ENCODE measurements at places on chromosomes 13 and 19.

DNA sequence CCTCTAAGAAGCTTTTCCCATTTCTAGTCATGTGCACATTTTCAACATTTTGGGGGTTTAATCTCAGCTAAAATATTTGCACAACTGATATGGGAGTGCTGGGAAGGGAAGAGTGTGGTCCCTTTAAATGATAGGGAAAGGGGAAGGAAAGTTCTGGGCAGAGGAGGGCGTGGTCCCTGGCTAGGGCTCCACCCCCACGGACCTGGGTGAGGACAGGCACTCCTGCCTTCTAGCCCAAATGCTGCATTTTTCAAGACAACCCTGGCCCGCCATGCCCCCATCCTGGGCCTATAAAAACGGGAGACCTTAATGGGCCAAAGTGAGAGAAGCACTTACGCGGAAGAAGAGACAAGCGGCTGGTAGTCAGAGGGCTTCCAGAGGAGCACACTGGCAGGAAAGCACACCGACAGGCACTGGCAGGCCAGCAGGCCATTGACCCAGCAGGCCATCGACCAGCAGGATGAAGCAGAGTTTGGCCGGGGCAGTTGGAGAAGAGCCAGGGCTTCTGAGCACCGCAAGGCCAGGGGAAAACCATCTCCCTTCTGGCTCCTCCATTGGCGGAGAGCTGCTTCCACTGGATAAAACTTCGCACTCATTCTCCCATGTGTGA lies 266.7 kb downstream of the SPRY2 start:
- no peak for DNase-seq

- DNase-seq: no peak
Measured at GRCh38 chr13:41917641-41918040, 43.3 kb downstream of the VWA8 start.

DNA sequence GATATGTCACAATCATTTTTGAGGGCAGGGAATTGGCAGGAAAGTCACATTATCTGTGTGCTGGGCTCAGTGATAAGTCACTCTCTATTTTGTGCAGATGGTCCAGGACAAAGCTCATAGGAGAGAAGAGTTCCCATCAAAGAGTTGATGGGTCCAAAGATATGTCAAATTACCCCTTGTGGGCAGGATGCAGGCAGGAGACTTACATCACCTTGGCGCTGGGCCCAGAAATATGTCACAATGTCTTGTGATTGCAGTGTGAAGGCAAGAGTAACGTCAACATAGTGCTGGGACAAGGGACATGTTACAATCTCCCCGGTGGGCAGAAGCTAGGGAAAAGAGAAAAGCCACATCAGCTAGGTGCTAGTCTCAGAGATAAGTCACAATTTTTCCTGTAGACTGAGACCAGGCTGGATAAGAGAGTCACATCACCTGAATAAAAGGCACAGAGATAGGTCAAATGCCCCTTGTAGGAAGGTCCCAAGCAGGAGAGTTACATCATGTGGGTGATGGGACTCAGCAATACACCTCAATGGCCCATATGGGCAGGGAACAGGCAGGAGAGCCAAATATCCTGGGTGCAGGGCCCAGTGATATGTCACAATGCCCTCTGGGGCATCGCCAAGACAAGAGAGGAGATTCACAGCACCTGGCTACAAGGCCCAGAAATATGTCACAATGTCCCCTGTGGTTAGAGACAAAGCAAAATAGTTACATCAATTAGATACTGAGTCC lies 47.9 kb downstream of the ZNF99 start:
- no peak for DNase-seq

DNA sequence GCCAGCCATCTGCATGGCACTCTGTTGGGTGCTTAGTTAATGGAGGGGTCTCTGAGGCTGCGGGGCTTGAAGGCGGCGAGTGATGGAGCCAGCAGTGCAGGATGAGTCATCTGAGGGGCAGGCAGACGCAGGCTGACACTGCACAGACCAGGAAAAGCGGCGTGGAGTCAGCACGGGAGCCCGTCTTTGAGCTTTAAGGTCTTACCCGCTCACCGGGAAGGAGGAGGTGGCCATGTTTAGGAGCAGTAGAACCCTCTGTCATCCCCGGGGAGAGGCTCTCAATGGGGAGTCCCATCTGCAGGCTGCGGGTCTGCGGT lies 13.1 kb downstream of the NAXD start:
- no peak for DNase-seq

- DNase-seq: no peak
Measured at GRCh38 chr19:48720251-48720612, 707 bp upstream of the MAMSTR start.

DNA sequence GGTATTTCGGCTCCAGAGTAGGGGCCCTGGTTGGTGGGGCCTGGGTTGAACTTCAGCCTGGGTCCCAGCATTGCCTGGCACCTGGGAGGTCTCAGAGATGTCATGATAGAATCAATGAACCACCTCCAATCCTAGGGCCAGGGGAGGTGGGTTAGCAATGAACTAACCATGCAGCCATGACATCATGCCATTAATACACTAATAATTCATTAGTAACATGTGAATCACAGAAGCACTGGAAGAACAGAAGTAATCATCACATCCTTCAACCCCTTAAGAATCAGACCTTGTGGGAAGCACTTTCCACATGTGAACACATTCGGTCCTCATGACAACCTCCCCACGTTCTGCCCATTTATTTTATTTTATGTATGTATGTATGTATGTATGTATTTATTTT lies 6.9 kb downstream of the NOSIP start:
- no peak for DNase-seq

DNA sequence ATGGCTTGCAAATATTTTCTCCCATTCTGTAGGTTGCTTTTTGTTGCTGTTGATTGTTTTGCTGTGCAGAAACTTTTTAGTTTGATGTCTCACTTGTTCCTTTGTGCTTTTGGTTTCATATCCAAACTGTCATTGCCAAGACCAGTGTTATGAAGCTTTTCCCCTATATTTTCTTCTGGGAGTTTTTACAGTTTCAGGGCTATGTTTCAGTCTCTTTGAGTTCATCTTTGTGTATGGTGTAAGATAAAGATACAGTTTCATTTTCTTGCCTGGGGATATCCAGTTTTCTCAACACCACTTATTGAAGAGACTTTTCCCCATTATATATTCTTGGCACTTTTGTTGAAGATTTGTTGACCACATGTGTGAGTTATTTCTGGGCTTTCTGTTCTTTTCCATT lies 139.9 kb downstream of the MRPL57 start:
- no peak for DNase-seq

DNA sequence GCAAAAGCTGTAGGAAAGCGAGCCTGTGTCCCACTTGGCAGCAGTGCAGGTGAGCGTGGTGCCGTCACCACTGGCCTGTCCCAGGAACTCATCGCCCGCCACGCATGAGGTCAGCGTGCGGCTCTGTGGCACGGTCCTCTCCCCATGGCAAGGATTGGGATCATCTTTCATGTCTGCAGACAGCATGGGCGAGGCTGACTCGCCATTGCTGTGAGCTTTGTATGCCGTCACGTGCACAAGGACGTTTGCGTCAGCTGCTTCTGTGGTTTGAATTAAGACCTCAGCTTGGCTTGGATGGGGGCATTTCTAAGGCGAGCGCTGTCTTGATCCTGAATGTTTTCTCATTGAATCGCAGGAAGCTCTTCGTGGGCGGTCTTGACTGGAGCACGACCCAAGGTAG lies 9.8 kb downstream of the DAZAP1 start:
- no peak for DNase-seq

DNA sequence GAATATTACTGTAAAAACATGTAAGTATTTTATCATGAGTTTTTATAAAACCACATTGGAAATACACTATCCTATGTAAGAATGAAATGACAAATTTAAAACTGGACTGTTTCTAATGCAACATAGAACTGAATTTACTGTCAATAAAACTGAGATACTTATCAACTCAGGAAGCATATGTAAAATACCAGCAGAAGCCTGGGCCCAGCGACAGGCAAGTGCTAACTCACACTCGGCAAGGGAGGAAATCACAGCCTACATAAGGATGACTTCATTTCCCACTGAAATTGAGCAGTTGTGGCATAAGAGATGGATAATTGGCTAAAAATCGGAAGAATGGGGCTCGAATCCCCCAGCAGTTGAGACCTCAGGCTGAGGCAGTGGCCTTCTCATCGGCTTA lies 12.1 kb downstream of the PROZ start:
- DNase-seq: no peak

DNA sequence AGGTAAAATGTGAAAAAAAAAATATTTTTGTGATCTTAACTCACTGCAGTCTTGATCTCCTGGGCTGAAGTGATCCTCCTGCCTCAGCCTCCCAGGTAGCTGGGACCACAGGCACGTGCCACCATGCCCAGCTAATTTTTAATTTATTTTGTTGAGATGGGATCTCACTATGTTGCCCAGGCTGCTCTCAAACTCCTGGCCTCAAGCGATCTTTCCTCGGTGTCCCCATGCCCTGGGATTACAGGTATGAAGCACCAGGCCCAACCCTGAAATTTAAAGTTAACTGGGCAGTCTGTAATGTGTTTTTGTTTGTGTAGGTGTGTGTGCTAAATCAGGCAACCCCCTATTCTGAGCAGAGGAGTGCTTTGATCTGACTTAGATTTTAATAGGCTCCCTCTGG lies 3.4 kb upstream of the C5AR1 start:
- no peak for DNase-seq

GRCh38 chr13:35914662-35915061 lies 216.5 kb downstream of the DCLK1 start:
- no peak for DNase-seq

- no peak for DNase-seq
Measured at GRCh38 chr19:7869910-7870511, 4.2 kb downstream of the PRR36 start.

- DNase-seq: no peak
Measured at GRCh38 chr13:110445183-110445582, 116.3 kb downstream of the RAB20 start.

DNA sequence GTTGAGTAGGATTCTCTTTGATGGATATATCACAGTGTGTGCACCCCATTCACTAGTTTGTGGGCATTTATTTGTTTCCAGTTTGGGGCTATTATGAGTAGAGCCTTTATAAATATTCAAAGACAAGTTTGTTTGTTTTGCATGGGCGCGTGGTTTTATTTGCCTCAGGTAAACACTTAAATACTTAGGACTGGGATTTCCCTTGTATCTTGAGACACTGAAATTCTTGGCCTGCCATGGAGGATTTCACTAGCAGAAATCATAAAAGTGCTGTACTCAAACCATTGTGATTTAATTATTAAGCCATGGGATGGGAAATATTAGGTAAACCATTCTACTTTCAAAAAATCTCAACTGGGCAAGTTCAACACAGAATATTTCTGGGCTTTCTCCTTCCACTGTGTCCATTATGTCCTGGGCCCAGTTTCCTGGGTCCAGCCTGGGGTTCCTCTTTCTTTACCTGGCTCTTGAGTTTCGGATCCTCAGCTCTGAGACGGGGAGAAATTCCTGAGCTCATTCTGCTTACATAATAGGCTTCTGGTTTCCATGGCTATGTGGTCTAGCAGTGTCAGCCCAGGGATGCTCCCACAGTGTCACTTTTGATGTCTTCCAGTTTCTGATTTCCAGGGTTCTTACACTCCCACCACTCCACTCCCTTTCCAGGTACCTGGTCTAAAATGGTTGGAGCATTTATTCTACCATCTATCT lies 14.4 kb downstream of the MYO16 start:
- no peak for DNase-seq

GRCh38 chr13:24842549-24843274 lies 78.7 kb downstream of the RNF17 start:
- DNase-seq: no peak

DNA sequence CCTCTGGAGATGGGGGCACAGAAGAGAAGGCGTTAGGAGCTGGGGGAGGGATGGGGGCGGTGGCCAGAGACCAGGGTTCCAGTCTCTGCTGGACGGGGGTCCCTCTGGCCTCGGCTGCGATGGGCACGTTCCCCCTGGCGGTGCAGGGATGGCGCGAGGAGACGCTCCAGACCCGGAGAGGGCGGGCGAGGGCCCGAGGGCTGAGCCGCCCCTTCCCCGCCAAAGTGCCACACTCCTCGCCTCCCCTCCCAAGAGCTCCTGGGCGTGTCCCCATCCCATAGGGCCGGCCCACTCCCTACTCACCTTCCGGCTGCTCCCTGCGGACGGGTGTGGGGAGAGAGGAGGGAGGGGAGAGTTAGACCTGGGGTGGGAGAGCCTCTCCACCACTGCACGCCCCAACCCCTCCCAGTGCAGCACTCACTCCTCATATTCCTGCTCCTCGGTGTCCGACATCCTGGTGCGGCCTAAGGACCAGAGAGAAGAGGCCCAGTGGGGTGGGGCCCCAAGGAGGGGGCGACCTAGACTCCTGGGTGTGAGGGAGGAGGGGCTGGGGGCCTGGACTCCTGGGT lies 2.2 kb downstream of the TNNT1 start:
- DNase-seq: no peak

DNA sequence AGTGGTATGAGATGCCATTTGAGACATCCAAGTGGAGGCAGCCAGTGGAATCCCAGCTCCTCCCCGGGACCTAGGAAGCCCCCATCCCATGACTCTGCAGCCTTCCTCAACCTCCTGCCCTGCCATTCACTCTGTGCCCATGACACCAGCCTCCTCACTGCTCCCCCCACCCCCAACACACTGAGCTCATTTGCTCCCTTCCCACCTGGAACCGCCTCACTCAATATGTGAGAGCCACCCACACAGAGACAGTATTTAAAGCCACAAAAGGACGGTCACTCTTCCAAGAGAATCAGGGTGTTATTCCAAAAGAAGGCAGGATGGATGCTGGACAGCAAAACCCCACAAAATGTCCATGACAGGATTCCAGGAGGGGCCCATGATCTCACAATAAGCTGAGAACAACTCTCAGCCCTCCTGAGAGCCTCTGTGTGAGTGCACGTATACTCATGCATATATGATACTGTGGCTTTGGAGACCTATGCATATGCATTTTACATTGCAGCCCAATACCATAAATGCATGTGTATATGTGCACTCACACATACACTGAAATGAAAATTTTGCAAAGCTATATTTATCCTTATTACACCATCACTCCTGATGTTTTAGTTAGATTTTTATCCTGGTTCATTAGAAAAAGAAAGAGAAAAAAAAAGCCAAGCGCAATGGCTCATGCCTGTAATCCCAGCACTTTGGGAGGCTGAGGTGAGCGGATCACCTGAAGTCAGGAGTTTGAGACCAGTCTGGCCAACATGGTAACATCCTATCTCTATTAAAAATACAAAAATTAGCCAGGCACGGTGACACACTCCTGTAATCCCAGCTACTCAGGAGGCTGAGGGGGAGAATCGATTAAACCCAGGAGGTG lies 10.8 kb upstream of the RANBP3 start:
- no peak for DNase-seq

DNA sequence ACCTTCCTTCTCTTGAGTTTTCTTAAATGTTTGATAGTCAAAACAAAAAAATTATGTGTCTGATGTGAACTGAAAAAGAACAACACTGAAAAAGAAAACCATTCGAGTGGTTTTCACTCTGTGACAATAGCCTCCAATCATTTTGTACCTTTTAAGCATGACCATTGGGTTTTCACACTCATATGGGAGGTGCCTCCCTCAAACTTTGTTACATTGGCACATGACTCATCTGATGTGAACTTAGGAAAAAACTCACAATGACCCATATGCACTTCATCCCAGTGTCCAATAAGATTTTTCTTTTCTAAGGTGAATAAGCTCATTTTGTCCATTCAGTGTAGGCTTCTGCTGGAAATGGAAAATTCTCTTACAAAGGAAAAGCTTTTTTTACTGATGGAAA lies 66.6 kb upstream of the XPO4 start:
- no peak for DNase-seq

All from stimulated activated CD8-positive, alpha-beta memory T cell treated with anti-CD3 and anti-CD28 coated beads, Interleukin-2, amount 100 ng/mL, for 1 hour (primary cell).